CD4-positive, alpha-beta T cell treated with Interleukin-1 beta for 1 hour (primary cell): ENCODE measurements at places on chromosomes 16 and 17.

DNA sequence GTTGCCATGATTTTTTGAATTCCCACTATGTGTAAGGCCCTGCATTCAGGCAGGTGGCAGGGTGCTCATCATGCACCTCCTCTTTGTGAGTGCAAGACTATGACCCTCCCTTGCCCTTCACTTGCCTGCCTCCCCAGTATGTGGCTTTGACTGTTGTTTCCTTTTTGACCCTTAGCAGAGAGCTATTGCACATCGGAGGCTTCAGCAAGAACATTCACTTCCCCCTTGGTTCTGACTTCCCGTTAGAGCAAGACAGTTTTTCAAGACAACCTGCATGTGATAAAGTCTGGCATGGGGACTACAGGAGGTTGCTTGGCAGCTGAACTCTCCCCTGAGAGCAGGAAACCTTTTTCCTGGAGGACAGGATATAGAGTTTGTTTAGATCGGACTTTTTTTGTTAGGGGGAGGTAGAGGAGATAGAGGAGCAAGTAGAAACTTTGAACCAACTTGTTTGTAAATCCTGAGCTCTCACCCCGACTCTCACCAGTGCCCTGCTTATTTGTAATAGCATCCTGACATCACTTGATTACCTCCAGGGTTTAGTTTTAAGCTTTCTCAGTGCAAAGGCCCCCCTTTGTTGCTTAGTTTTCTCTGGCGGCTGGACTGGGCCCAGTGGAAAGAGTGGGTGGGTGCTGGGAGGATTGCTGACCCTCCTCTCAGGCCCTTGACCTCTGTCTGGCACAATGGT is 34.3 kb downstream of the LIMD2 start:
- no peak for DNase-seq

DNA sequence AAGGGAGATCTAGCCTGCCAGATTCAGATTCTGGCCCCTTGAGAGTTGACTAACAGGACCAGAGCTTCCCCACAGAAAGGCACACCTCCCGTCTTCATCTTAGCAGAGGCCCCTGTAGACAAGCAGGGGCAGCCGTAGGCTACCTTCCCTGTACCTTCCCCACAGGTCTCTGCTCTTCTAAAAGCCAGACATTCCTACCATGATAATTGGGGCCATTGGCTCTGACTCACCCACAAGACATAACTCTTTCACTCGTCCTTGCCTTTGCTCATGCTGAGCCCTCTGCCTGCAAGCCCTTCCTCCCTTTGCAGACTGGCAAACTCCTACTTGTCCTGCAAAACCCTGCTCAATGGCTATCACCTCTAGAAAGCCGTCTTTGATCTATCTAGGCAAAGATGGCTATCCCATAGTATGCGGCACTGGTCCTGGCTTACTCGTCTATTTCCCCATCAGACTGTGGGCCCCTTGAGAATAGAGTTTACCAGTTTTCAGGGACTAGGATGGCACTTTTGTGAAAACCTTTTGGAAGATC is 43.8 kb downstream of the PIMREG start:
- DNase-seq: no peak

- no peak for DNase-seq
Observed at GRCh38 chr17:79338604-79339003, 264.0 kb downstream of the ENGASE start.

DNA sequence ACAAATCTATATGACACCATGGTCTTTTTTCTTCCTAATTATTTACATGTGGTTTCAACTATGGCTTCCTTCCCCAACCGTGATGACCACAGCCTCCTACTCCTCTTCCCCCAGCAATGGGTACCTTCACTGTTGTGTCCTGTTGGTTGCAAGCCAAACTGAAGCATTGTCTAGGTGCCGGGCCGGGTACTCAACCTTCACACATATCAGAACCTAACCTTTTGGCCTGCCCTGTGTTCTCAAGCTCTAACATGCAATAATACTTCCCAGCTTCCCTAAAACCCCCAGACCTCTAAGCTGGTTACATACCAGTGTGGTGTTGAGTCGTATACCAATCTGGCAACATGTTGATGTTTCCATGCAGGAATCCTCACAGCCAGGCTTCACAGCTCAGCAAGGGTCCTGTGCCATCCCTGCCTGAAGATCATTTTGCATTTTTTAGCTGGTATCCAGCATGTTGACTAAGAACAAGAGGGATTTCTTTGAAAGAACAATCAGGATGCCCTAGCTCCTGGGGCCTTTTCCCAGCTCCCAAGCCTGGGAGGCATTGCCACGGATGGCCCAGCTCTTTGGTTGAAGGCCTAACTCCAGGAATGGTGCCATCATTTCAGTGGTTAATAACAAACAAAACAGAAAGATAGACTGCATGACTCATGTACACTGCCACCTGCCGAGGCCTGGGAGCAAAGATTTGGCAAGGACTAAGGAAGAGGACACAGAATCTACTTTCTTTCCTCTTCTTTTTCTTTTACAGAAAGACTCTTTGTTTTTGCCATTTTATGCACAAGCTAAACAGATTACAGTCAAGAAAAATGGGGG is 373.7 kb upstream of the SALL1 start:
- no peak for DNase-seq

- DNase-seq: no peak
Observed at GRCh38 chr17:61235827-61236197, 163.8 kb upstream of the TBX2 start.

DNA sequence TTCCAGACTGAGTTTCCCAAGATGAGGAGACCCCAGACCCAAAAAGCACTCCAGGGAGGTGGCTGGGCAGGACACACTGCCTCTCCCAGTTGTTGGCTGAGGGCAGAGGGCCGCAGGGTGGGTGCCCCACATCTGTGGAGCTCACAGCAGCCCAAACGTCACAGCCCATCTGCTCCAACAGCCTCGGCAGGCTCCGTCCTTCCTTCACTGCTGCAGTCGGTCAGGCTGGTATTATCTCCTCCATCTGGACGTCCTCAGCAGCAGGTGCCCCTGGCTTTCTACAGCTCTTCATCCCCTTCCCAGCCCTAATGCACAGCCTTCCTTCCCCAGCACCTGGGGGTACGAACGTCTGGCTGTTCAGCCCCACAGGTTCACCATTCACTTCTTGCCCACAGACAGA is 55.2 kb downstream of the PRMT7 start:
- DNase-seq: no peak

DNA sequence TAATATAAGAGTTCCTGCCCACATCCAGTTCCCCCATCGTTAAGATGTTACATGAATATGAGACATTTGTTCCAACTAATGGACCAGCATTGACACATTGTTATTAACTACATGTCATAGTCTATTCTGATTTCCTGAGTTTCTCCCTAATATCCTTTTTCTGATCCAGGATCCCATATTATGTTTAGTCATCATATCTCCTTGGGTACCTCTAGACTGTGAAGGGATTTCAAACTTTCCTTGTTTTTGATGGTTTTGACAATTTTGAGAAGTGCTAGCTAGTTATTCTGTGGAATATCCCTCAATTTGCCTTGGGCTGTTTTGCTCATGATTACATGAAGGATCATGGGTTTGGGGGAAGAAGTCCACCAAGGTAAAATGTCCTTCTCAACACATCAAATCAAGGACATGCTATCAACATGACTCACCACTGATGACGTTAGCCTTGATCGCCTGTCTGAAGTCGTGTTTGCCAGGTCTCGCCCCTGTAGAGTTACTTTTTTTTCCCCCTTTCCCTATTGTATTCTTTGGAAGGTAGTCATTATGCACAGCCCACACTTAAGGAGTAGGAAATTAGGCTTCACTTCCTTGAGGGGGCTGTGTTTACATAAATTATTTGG is 42.5 kb downstream of the CACNG3 start:
- DNase-seq: no peak

GRCh38 chr16:80875616-80876015 is 71.2 kb upstream of the CDYL2 start:
- DNase-seq: no peak

- DNase-seq: peak; percentile 19
Observed at GRCh38 chr17:11644265-11645212, 46.3 kb downstream of the DNAH9 start.

- DNase-seq: no peak
Observed at GRCh38 chr17:40697297-40697696, 6.3 kb downstream of the KRT24 start.

GRCh38 chr17:44912763-44913544 is 2.3 kb downstream of the GFAP start:
- DNase-seq: no peak

DNA sequence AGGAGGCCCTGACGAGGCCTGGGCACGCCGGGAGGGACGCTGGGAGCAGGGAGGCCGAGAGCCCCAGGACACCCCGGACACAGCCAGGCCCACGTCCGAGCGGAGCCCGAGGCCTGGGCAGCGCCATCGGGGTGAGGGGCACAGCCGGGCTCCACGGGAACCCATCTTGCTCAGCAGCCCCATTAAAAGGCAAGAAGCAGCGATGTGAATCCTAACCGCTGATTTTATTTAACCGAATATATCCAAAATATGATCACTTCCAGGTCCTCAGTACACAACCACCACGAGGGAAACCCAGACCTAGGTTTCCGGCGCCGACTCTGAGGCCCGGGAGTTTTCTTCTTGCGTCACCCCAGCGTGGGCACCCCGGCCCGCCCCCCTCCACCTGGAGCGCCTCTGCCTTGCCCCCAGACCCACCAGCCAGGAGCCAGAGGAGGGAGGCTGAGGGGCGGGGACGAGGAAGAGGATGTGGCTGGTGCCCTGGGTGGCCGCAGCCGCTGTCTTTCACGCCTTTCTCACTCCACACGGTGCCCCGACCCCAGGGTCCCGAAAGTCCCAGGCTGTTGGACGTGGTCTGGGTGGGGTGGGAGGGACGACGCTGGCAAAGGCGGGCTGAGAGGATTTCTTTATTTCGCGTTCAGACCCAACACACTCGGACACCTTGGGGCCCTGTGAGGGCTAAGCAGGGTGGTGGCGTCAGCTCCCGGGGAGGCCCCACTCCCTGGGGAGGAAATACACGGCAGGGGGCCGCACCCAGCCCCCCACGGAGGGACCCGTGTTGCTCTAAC is 568 bp upstream of the CCDC154 start:
- DNase-seq: peak; percentile 24

GRCh38 chr17:48644910-48645557 is 18.9 kb upstream of the HOXB9 start:
- no peak for DNase-seq

- no peak for DNase-seq
Observed at GRCh38 chr17:46765453-46765852, 53.0 kb downstream of the WNT3 start.

DNA sequence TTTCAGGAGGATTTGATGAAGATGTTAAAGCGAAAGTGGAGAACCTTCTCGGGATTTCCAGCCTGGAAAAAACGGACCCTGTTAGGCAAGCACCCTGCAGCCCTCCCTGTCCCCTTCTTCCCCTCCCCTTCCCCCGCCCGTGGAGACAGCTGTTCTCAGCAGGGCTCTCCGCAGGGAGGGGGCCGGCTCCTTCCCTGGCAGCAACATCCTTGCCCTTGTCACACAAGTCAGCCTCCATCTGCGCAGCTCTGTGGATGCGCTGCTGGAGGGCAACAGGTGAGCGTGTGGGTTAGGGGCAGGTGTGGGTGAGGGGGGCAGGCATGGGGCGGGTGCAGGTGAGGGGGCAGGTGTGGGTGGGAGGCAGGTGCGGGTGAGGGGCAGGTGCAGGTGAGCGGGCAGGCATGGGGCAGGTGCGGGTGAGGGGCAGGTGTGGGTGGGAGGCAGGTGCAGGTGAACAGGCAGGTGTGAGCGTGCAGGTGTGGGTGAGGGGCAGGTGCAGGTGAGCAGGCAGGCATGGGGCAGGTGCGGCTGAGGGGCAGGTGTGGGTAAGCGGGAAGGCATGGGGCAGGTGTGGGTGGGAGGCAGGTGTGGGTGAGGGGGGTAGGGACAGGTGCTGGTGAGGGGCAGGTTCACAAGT is 9.4 kb downstream of the CYBC1 start:
- no peak for DNase-seq

DNA sequence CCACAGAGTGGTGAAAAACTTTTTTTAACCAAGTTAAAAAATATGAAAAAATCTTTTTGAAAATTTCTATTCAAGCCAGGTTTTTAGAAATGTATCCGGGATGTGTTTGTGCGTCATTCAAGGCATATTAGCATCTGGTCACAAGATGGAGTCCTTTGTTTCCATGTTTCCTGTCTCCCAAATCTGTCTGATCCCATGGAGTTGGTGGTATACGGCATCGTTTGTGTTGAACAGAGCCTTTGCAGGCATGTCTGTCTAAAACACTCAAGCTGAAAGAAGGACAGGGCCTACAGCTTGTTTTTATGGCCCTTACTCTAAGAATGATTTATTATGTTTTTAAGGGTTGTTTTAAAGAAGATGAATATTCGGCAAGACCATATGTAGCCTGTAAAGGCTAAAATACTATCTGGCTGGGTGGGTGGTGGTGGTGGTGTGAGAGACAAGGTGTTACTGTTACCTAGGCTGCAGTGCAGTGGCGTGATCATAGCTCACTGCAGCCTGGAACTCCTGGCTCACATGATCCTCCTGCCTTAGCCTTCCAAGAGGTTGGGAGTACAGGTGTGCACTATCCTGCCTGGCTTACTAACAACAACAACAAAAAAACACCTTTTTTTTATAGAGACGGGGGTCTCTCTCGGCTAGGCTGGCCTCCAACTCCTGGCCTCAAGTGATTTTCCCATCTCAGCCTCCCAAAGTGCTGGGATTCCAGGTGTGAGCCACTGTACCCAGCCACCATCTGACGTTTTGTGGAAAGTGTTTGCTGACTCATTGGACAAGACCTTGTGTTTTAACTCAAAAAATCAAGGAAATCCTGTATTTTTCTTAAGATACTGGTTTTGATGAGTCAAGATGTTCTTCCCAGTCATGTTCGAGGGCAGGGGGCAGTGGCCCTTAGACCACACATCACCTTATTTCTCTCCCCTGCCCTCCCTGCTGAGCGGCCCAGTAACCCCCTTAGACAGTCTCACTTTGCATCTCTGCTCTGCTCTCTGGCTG is 52.2 kb downstream of the NDE1 start:
- no peak for DNase-seq

- no peak for DNase-seq
Observed at GRCh38 chr17:53353919-53354351, 468.8 kb upstream of the KIF2B start.

DNA sequence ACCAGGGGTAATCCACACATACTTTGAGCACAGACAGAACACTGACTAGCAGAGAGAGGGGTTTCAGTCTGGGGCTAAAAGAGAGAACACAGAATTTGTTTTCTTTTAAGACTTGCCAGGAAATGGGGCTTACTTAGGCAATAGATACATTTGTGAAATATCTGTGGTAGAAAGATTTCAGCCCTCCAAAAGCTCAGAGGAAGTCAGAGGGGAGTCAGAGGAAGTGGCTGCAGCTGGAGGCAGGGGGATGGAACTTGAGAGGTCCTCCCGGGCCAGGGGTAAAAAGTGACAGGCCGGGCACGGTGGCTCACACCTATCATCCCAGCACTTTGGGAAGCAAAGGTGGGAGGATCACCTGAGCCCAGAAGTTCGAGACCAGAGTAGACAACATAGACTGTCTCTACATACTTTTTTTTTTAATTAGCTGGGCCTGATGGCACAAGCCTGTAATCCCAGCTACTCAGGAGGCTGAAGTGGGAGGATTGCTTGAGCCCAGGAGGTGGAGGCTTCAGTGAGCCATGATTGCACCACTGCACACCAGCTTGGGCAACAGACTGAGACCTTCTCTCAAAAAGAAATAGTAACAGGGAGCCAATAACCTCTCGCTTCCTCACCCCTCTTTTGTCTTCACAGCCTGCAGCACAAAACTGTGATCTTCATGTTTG is 49.9 kb downstream of the NLRC5 start:
- peak; percentile 23 for DNase-seq

- DNase-seq: no peak
Observed at GRCh38 chr16:8950580-8951077, 13.1 kb downstream of the USP7 start.

GRCh38 chr16:15484662-15485061 is 50.3 kb downstream of the BMERB1 start:
- DNase-seq: no peak

GRCh38 chr16:2484898-2485508 is 10.1 kb downstream of the TBC1D24 start:
- no peak for DNase-seq

GRCh38 chr17:58233543-58233942 is 4.8 kb upstream of the LPO start:
- DNase-seq: no peak
